Endothelial cell of umbilical vein (primary cell): ENCODE measurements at places on chromosomes 12 and 14.

DNA sequence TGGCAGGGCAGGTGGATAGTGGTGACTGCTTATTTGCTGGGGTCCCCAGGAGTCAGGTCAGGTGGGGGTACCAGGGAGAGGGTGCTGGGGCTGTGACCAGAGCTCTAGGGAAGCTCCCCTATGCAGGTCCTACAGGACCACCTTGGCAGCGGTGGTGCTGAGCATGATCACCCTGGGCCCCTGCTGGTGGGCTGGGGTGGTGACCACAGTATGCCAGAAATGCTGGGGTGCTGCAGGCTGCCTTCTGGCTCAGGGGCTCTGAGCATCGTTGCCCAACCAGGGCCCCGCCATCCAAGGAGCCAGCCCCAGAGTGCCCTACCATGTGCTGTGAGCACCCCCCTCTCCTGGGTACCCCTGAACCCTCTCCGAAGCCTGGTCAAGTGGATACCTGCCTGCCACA, 17.5 kb upstream of the NUDT14 start:
- DNase-seq, result no peak

GRCh38 chr12:88388566-88389540, 191.4 kb downstream of the KITLG start:
- DNase-seq, result no peak

DNA sequence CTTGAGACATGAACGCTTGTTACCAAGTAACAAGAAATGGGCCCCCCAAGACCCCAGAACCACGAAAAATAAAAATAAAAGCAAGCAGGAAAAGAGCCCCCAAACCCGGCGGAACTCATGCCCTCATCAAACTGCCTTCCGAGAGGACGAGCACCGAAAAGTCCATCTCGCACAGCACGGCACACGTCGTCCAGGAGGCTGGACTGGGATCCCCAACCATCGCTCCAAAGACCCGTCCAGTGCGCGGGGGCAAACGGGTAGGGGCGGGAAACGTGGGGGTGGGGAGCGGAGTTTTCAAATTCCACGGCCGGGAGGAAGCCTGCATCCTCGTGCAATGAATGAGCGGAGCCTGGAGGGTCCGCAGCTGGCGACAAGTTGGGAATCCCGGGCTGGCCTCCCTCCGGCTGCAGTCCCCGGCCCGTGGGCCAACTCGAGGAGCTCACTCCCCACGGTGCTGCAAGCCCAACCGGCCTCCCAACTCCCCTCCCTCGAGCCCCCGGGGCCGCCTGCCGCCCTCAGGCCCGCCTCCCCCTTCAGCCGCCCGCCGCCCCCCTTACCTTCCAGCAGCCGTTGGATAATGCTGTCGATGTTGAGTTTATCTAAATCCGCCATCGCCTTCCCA, 484 bp downstream of the PPP1CC start:
- no peak for DNase-seq

DNA sequence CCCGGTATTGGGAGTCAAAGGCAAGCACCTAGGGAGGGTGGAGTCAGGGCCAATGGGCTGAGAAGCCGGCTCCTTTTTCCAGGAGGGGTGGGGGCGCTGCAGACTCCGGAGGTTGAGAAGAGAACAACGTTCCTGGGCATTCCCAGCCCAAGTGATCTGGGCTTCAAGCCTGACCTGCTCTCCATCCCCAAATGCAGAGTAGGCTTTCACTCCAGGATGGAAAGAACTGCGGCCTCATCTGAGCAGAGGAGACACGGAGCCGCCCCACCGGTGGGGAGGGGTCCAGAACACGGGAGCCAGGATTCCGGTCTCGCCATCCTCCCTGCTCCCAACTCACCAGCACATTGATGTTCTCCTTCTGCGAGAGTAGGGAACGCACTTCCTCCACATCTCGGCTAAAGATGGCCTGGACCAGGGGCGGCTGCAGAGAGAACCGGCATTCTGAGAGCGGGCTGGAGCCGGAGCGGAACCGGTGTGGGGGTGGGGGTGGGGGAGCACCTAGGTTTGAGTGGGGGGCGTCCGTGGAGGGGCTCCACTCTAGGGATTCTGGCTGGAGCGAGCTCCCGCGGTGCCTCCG, 605 bp downstream of the ANKRD52 start:
- peak; percentile 45 for DNase-seq

GRCh38 chr12:56221232-56221756, 428 bp downstream of the RNF41 start:
- peak; percentile 70 for DNase-seq

- no peak for DNase-seq
These were observed 30.5 kb upstream of the PLEKHG3 start for GRCh38 chr14:64673748-64674147.

GRCh38 chr12:132286912-132287311, 42.5 kb downstream of the GALNT9 start:
- DNase-seq, result no peak
